ENCODE measurements at places on chromosomes 3 and 15. TPM values are rescaled to one million over a fixed set of nuclear protein-coding genes. Genes with fewer than 3 reads are reported as not detected.

PAK6 gene
- 1.2 TPM for total RNA-seq

CLDN1 gene
- total RNA-seq: not detected

HOMER2 gene
- 12.8 TPM for total RNA-seq

TUSC7 gene
- total RNA-seq: not detected

GABRB3 gene
- total RNA-seq: 0.13 TPM

CLRN1 gene
- not detected for total RNA-seq

Measured in activated CD8-positive, alpha-beta T cell treated with anti-CD3 and anti-CD28 coated beads, Interleukin-2, amount 10 ng/mL, durations not matched to agents 7 days and 5 days (primary cell).